Right lobe of liver (tissue), 6 donors: ENCODE measurements at places on chromosomes 2 and 18. TPM values are rescaled to one million over a fixed set of nuclear protein-coding genes. Genes with fewer than 3 reads are reported as not detected.

- H3K27me3 ChIP-seq = no peaks in the 10 kb centered on the region
- H3K4me1 ChIP-seq = no peaks in the 10 kb centered on the region
- no peak within 1 kb of the TSS for H3K27ac ChIP-seq
- no peak for DNase-seq
- no peak within 1 kb of the TSS for H3K4me3 ChIP-seq
Measured at GRCh38 chr18:69947361-69948133, at the start of gene CD226. Gene CD226, minus strand, starts transcription at chr18:69947873. Its CDS starts 467 bp downstream, at chr18:69947406.

SPR gene
- 90.2 TPM for total RNA-seq

DNA sequence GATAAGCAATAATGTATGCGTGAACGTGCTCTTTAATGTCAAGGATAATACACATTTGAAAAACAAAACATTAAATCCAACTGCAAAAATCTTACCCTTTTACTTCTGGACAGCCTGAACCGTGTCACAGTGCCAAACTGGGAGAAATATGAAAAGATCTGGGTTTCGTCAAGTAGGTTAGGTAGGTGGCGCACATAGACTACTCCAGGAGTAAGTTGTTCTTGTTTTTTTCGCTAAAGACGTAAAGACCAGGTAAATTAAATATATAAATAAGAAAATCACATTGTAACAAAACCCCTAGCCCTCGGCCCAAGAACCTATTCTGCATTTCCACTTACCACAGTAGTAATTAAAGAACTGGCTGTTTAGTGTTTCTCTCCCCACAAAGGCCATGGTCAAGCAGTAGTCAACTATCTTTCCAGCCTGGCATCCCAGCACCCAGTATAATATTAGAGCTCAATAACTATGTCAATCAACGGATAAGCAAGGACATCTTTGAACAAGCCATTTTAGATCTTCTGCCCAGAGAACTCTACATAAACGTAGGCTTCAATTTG is 1.1 kb downstream of the NIFK start:
- peaks cover 8% of the 10 kb centered on the region for H3K4me1 ChIP-seq
- no peaks in the 10 kb centered on the region for H3K27me3 ChIP-seq
- no peak for DNase-seq
- peak overlapping the region; percentile 55 for H3K27ac ChIP-seq
- peaks cover 37% of the 10 kb centered on the region for H3K36me3 ChIP-seq

IGFBP5 gene
- total RNA-seq = 76.0 TPM

DNA sequence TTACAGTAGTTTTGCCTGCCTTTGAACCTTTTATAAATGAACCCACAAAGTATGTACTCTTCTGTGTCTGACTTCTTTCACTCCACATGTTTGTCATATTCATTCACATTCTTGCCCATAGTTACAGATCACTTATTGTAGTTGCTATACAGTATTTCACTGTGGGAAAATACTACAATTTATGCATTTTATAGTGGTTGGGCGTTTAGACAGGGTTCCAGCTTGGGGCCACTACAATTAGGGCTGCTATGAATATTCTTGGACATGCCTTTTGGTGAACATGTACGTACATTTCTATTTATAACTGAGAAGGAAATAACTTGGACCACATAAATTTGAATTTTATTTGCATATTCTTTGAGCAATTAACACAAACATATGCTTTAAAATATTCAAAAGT is 15.4 kb upstream of the PMAIP1 start:
- DNase-seq = no peak
- H3K4me3 ChIP-seq = no peak overlapping the region
- no peak overlapping the region for H3K27ac ChIP-seq

- H3K27ac ChIP-seq = no peak overlapping the region
- no peak overlapping the region for H3K4me3 ChIP-seq
- DNase-seq = no peak
- peaks cover 18% of the 10 kb centered on the region for H3K4me1 ChIP-seq
- peaks cover 4% of the 10 kb centered on the region for H3K36me3 ChIP-seq
Measured at GRCh38 chr2:191691016-191691735, 13.2 kb downstream of the NABP1 start.

- no peaks in the 10 kb centered on the region for H3K27me3 ChIP-seq
- H3K27ac ChIP-seq = no peak overlapping the region
- no peaks in the 10 kb centered on the region for H3K36me3 ChIP-seq
- H3K4me3 ChIP-seq = no peak overlapping the region
Measured at GRCh38 chr18:64474255-64474654, 325.4 kb upstream of the LINC00305 start.

GRCh38 chr18:31857526-31858106 is 85.3 kb downstream of the TRAPPC8 start:
- H3K36me3 ChIP-seq = no peaks in the 10 kb centered on the region
- no peak overlapping the region for H3K27ac ChIP-seq

DNA sequence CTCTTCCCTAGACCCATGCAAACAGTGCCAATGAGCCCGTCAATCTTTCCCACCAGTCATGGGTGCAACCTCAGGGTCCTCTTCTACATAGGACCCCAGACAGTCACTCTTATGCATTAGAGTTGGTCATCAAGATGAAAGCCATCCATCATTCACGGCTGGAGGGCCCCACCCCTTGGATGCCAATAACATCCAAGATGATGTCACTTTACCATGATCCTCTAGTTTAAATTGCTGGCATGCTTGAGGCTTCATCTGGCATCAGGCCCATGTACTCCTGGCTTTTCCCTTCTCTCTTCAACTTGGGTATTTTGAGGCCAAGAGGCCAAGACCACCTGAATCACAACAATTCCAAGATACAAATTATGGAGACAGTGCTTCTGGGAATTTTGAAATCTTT is 91.1 kb upstream of the MAPK4 start:
- H3K4me1 ChIP-seq = no peaks in the 10 kb centered on the region
- no peak overlapping the region for H3K4me3 ChIP-seq
- no peaks in the 10 kb centered on the region for H3K36me3 ChIP-seq
- DNase-seq = no peak

PPIL3 gene
- total RNA-seq = 15.1 TPM

- H3K36me3 ChIP-seq = no peaks in the 10 kb centered on the region
- no peak for DNase-seq
- no peak overlapping the region for H3K27ac ChIP-seq
- H3K4me3 ChIP-seq = no peak overlapping the region
- H3K27me3 ChIP-seq = no peaks in the 10 kb centered on the region
Measured at GRCh38 chr2:136207030-136207623, 89.2 kb upstream of the CXCR4 start.

DNA sequence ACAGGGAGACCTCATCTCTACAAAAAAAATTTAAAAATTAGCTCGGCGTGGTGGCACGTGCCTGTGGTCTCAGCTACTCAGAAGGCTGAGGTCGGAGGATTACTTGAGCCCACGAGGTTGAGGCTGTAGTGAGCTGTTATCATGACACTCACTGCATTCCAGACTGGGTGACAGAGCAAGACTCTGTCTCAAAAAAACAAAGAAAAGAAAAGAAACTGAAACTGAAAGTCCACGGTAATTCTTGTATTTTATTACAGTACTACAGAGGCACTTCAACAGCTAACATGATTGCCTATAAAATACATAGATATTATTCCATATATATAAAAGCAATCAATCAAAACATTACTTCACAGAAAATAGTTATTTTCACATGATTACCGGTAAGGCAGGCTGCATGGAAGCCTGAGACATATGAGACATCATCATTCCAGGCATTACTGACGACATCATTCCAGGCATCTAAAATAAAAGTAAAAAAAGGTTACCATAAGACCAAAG is 23.1 kb downstream of the PRPF40A start:
- H3K4me3 ChIP-seq = peak overlapping the region; percentile 3
- no peaks in the 10 kb centered on the region for H3K4me1 ChIP-seq
- no peak for DNase-seq
- no peaks in the 10 kb centered on the region for H3K27me3 ChIP-seq
- H3K27ac ChIP-seq = peak overlapping the region; percentile 38
- H3K36me3 ChIP-seq = no peaks in the 10 kb centered on the region

MC5R gene
- not detected for total RNA-seq

GRCh38 chr18:45108754-45109153 is 428.1 kb downstream of the SETBP1 start:
- H3K36me3 ChIP-seq = no peaks in the 10 kb centered on the region
- DNase-seq = no peak
- H3K27me3 ChIP-seq = no peaks in the 10 kb centered on the region
- H3K4me1 ChIP-seq = no peaks in the 10 kb centered on the region

DYNAP gene
- not detected for total RNA-seq

- DNase-seq = no peak
- H3K4me3 ChIP-seq = no peak overlapping the region
- no peaks in the 10 kb centered on the region for H3K36me3 ChIP-seq
- no peak overlapping the region for H3K27ac ChIP-seq
Measured at GRCh38 chr2:148599109-148599991, 45.2 kb upstream of the EPC2 start.

CHRNA1 gene
- not detected for total RNA-seq

AP1S3 gene
- total RNA-seq = 12.7 TPM

EMILIN1 gene
- total RNA-seq = 7.2 TPM

GRCh38 chr18:8816220-8816619 is 110.9 kb downstream of the MTCL1 start:
- no peaks in the 10 kb centered on the region for H3K36me3 ChIP-seq
- H3K4me1 ChIP-seq = no peaks in the 10 kb centered on the region
- no peaks in the 10 kb centered on the region for H3K27me3 ChIP-seq
- no peak overlapping the region for H3K4me3 ChIP-seq

- H3K36me3 ChIP-seq = no peaks in the 10 kb centered on the region
- no peaks in the 10 kb centered on the region for H3K27me3 ChIP-seq
- no peak overlapping the region for H3K4me3 ChIP-seq
Measured at GRCh38 chr2:237326266-237327171, 87.4 kb downstream of the COL6A3 start.
